ENCODE measurements at places on chromosomes 2 and 18.

- no peak for DNase-seq
Measured at GRCh38 chr2:171459498-171459897, 25.5 kb downstream of the DCAF17 start.

DNA sequence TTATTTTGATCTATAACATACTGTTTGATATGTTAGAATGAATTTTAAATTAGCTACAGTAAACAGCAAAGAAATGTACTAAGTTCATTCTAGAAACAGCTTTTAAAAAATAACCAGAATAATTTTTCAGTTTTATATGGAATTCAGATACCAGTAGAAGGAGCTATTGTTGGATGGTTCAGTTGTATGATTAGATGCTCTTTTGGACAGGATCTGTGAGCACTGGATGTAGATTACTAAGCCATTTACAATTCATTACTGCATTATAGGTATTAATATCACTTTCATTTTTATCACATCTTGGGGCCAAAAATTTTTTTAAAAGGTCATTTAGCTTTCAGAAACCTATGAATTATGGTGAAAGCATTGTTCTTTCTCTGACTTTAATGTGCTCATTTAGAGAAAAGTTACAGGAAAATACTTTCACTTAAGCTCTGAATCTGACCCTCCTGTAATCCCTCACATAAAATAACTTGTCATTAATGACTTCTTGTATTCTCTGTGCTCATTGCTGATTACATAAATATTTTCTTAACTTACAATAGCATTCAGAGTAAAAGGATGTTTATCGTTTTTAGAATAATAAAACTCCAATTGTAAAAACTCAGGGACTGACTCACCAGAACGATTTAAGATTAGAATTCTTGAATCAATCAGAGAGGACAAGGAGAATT is 750.2 kb downstream of the SLC4A3 start:
- no peak for DNase-seq

- DNase-seq: no peak
Measured at GRCh38 chr2:73776869-73777519, 2.9 kb downstream of the DUSP11 start.

GRCh38 chr2:54249629-54250028 is 6.4 kb downstream of the TSPYL6 start:
- no peak for DNase-seq

DNA sequence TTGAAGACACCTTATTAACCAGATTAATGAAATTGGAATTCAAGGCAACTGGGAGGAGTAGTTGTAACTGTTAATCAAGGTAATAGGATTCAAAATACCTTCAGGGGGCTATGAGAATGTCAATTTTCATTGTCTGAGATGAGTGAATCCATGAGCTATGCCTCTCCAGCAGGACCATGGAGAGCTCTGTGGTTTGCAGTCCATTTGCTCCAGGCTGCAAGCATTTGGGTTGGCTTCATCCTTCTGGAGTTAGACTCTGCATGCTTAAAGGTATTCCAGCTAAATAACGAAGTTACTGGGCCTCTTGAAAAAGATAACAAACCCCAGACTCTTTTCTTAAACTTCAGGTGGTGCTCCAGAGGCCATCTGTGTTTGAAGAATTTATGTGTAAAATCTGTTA is 207.1 kb upstream of the SLC8A1 start:
- DNase-seq: no peak

- no peak for DNase-seq
Measured at GRCh38 chr2:213846856-213847255, 562.6 kb downstream of the SPAG16 start.

DNA sequence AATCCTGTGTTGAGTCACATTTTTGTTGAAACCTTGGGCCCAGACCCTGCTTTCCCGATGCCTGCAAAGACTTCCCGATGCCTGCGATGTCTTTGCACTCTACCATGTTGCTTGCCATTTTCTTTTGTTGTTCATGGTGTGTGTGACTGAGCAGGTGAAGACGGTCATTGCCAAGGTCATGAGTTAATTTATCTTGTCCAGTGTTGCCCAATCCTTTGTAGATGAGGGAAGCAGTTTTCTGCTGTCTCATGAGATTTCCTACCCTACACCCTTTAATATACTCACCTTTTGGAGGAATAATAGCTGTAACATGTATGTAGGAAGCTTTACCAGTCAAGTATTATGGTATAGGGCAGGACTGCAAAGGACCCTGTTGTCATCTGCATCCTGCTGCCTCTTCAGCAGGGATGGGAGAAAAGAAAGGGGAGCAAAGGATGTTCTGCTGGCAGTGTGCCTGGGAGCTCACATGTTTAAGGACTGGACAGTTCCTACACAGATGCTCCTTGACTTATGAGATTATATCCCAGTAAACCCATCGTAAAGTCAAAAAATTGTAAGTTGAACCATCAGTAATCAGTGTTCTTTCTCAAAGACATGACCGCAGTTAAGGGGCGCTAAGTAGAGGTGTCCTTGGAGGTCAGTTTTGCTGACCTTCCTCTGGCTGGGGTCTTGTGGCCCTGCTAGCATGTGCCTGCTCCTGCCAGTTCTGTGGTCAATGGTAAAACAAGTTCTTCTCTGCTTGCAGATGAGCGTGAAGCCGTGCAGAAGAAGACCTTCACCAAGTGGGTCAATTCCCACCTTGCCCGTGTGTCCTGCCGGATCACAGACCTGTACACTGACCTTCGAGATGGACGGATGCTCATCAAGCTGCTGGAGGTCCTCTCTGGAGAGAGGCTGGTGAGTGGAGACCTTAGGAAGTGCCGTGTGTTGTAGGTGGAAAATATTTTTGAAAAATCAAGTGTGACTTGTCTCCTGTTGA is 124.8 kb upstream of the EML6 start:
- DNase-seq: no peak

- DNase-seq: no peak
Measured at GRCh38 chr2:143229952-143230351, 100.7 kb downstream of the ARHGAP15 start.

DNA sequence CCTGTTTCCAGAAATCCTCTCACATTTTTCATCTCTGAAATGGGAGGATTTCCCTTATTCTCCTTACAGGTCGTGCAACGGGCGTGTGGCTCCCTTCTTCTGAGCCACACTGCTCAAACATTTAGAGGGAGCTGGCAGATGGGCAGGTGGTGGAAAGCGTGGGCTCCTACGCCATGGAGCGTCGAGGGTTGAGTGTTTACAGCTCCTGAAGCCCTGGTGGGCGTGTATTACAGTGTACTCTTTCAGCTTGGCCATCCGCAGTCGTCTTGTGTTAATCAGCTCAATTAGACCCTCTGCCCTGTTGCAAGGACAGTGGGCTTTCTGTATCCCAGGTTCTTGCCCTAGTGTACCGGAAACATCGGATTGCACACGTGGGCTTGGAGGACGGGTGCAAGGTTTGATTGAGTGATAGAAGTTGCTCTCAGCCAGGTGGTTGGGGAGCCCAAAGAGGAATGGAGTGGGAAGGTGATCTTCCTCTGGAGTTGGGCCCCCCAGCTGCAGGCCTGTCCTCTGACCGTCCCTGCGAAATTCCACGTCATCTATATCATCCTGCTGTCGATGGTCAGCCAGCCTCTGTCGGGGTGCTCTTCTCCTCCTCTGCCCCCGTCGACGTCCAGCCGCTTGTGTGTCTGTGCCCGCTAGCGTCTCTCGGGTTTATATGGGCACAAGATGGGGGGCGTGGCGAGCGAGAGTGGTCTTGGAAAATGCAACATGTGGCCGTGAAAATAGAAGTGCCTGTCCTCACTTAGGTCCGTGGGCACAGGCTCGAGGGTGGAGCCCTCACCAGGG is 120.3 kb upstream of the DSEL start:
- DNase-seq: no peak

GRCh38 chr2:39736640-39737039 is 42.4 kb downstream of the THUMPD2 start:
- no peak for DNase-seq

DNA sequence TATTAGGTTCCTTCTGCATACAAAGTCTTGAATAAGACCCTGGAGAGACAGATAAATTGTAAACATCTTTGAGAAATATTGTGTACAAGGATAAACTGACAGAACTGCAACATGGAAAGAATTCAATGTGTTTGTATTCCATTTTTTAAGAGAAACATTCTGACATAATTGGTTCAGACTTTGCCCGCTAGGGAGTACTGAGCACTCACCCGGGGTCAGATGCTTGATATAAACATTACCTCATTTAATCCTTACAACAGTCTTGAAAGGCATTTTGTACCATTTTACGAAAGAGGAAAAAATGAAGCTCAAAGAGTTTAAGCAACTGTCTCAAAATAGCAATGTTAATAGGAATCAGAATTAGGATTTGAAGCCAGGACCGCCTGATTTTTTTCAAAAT is 416.7 kb upstream of the CRIM1 start:
- no peak for DNase-seq

GRCh38 chr18:12336887-12337286 is 28.8 kb downstream of the TUBB6 start:
- no peak for DNase-seq

DNA sequence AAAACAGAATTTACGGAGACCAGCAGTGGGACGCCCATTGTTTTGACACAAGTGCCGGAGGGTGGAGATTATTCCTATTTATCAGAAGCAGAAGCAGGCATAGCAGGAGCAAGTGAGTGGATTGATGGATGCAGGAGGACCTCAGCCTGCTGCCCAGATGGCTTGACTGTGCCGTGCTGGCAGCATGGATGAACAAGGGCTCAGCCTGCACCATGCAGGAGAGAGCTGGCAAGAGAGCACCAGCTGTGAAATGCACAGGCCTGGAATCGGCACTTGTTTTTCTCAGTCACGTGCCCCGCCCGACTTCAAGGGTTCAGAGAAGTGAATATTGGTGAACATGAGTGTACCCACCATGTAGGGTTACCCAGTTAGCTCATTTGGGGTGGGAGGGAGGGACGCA is 4.0 kb downstream of the IL1R2 start:
- no peak for DNase-seq

DNA sequence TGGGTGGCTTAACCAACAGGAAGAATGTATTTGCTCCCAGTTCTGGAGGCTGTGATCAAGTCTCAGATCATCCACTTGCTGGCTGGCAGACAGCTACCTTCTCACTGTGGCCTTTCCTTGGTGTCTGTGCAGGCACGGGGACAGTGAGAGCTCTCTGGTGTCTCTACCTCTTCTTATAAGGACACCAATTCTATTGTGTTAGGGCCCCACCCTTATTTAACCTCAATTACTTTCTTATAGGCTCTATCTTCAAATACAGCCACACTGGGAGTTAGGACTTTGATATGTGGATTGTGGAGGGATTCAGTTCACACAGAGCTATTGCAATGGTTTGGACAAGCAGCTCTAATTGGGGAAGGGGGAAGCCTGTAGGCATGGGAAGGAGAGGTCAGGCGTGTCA is 25.3 kb upstream of the IL1RN start:
- no peak for DNase-seq

DNA sequence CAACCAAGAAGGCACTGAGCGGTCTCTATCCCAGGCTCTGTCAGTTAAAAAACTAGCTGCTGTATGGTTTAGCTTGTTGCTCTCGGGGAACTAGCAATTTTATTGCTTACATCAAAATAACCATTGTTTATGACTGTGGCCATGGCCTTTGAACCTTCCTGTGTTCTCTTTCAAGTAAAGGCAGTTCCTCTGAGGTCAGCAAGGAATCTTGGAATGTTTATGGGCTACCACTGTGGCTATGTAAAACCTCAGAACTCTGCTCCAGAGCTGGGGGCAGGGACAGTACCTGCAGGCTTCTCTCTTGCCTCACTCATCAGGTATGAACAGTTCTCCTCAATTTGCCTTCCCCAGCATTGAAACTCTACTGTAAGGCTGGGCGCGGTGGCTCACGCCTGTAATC is 416.0 kb upstream of the NETO1 start:
- no peak for DNase-seq

DNA sequence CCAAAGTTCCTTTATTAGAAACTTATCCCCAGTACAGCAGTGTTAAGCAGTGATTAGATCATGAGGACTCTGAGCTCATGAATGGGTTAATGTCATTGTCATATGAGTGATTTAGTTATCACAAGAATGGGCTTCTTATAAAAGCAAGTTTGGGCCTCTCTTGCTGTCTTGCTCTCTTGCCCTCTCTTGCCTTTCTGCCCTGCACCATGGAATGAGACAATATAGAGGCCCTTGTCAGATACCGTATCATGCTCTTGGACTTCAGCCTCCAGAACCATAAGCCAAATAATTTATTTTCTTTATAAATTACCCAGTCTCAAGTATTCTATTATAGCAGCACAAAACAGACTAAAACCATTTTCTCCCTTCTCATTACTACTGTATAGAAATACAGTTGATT is 125.8 kb downstream of the TRABD2A start:
- DNase-seq: no peak

DNA sequence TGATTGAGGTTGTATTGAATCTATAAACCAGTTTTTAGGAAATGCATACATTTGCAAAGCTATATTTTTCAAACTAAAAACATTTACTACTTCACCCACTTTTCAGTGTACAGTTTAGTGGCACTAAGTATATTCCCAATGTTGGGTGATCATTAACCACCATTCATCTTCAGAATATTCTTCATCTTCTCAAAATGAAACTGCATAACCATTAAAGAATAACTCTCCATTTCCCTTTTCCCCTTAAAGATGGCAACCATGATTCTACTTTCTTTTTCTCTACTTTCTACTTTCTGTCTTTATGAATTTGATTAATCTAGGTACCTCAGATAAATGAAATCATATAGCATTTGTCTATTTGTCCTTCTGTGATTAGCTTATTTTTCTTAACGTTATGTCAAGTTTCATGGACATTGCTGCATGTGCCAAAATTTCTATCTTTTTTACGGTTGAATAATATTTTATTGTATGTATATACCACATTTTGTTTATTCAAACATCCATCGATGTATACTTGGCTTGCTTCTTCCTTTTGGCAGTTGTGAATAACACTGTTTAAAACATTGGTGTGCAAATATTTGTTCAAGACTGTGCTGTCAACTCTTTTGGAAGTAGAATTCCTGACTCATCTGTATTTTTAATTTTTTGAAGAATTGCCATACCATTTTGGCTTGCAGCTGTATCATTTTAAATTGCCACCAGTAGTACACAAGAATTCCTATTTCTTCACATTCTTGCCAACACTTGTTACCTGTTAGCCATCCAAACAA is 104.9 kb downstream of the RPRM start:
- no peak for DNase-seq

GRCh38 chr2:198657512-198658121 is 800.1 kb downstream of the SATB2 start:
- DNase-seq: no peak

- DNase-seq: no peak
Measured at GRCh38 chr2:85230679-85231467, 96.9 kb downstream of the TGOLN2 start.

DNA sequence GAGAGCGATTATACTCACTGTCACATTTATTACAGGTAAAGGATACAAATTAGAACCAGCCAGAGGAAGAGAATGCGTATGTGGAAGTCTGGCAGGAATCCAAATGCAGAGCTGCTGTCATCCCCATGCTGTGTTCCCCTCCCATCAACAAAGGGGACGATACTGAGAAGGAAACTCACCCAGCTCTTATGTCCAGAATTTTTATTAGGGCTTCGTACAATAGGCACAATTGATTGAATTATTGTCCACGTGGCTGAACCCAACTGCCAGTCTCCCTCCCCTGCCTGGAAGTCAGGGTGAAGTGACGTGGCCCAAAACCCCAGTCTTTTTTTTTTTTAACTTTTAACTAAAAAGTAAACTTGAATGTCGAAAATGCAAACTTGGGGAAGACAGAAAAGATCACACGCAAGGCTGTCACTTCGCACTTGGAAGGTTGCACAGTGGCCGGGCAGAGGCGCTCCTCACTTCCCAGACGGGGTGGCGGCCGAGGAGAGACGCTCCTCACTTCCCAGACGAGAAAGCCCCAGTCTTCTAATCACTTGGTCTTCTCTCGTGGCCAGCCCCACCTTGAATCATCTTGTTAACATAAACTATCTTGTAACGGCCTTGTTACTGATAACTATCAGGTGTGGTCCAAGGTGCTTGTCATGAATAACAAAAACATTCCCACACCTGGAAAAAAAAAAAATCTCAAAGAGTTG is 40.0 kb upstream of the ITSN2 start:
- DNase-seq: no peak

All from nucleus accumbens (tissue), 56 donors.